CD4-positive, alpha-beta memory T cell (primary cell): ENCODE measurements at places on chromosomes 16 and 17. TPM values are rescaled to one million over a fixed set of nuclear protein-coding genes. Genes with fewer than 3 reads are reported as not detected.

DNA sequence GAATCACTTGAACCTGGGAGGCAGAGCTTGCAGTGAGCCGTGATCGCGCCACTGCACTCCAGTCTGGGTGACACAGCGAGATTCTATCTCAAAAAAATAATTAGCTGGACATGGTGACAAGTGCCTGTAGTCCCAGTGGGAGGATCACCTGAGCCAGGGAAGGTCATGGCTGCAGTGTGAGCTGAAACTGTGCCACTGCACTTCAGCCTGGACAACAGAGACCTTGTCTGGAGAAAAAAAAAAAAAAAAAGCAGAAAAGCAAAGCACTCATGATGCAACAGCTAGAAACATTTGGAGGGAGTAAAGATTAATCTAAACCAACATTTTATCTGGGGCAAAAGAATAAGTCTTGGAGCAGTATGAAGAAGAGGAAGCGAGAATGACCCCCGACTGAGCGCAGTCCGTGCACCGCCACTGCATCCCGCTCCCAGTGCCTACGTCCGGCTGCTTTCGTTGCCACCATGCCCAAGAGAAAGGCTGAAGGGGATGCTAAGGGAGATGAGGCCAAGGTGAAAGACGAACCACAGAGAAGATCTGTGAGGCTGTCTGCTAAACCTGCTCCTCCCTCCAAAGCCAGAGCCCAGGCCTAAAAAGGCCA is 8.2 kb downstream of the PRPSAP1 start:
- H3K36me3 ChIP-seq: peaks cover 16% of the 10 kb centered on the region
- no peaks in the 10 kb centered on the region for H3K4me1 ChIP-seq
- H3K4me3 ChIP-seq: no peak overlapping the region
- no peak overlapping the region for H3K27ac ChIP-seq

CLEC10A gene
- total RNA-seq: 1.4 TPM

DNA sequence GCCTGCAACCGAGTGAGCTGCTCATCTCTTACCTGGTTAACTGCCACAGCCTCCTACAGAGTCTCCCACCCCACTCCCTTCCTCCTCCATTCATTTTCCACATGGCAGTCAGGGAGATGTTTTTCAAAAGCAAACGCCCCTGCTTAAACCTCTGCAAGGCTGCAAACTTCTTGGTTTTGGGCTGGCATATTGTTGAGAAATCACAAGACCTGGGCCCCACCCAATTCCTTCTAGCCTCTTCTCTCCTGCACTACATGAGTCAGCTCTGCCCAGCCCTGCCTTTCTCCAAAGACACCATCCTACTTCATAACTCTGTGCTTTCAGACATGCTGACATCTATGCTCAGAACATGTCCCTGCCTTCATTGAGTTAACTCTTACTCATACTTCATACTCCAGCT is 136.1 kb downstream of the SPACA3 start:
- no peak overlapping the region for H3K27ac ChIP-seq
- no peaks in the 10 kb centered on the region for H3K4me1 ChIP-seq
- H3K36me3 ChIP-seq: no peaks in the 10 kb centered on the region
- no peak for DNase-seq

GRCh38 chr16:81005610-81006161 is 999 bp downstream of the CMC2 start:
- H3K4me3 ChIP-seq: peak overlapping the region; percentile 85
- peak; percentile 40 for DNase-seq
- peaks cover 52% of the 10 kb centered on the region for H3K4me1 ChIP-seq
- peak overlapping the region; percentile 95 for H3K27ac ChIP-seq
- H3K27me3 ChIP-seq: no peaks in the 10 kb centered on the region
